ENCODE measurements at places on chromosomes 11 and 22.

GRCh38 chr11:106727256-106727655 lies 291.0 kb downstream of the GUCY1A2 start:
- no peak for DNase-seq

GRCh38 chr11:35040221-35040942 lies 98.6 kb upstream of the CD44 start:
- no peak for DNase-seq

GRCh38 chr11:76823481-76824028 lies 37.2 kb upstream of the ACER3 start:
- no peak for DNase-seq

GRCh38 chr11:122181372-122181771 lies 65.4 kb upstream of the BLID start:
- DNase-seq, result no peak

DNA sequence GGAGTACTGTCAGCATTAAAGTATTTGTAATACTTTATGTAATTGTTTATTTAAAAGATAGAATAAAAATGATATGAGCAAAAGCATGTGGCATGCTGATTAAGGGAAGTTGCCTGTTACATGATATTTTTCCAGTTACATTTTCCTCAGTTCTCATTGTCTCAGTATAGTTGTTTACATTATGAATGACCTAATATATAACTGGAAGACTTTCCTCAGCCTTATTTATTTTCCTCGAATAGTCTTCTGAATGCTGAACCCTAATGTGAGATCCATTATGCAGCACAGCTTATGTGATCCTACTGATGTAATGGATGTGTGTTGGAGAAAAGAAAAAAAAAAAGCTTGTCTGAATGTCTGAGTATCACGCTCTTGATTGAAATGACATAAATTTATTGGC lies 95.5 kb downstream of the LUZP2 start:
- no peak for DNase-seq

DNA sequence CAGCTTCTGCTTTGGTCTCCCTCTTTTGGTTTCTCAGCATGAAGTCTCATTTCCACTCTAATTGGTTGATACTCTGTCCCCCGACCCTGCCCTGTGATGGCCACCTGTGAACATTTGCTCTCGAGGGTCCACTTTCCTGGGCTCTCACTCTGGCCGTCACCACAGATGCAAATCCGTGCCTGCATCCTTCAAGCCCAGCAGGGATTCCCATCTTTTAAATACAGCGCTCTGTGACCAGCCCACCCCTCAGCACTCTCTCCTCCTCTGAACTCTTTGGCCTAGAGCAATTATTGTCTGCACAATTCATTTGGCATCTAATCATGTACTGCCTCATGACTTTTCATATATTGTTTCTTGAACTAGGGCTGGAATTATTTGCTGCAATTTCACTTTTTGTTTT lies 26.0 kb downstream of the PKNOX2 start:
- no peak for DNase-seq

Data from substantia nigra (tissue), 51 donors.